ENCODE measurements at places on chromosomes 12 and 14.

- no peak for DNase-seq
Observed at GRCh38 chr12:11758510-11759493, 109.3 kb downstream of the ETV6 start.

GRCh38 chr12:3447318-3447717 is 43.7 kb upstream of the PRMT8 start:
- DNase-seq, result no peak

DNA sequence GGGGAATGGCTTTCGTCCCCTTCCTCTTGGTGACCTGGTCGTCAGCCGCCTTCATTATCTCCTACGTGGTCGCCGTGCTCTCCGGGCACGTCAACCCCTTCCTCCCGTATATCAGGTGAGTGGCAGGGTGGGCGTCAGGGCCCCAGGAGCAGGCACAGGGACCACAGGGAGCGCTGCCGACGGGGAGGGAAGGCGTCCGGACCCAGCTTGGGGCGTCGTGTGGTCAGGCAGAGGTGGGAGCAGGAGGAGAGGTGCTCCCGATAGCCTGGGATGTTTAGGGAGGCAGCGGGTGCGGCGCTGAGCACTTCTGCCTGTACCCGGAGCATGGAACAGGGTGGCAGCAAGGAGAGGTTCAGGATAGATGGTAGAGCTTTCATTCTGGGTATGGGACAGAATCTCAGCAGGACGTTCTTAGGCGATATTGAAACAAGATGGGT is 444 bp downstream of the DRAM1 start:
- DNase-seq, result no peak

- DNase-seq, result no peak
Observed at GRCh38 chr12:26406391-26406790, 211.0 kb downstream of the SSPN start.

- DNase-seq, result no peak
Observed at GRCh38 chr12:132154941-132155770, 10.9 kb downstream of the NOC4L start.

GRCh38 chr12:14695715-14696141 is 671 bp downstream of the GUCY2C start:
- no peak for DNase-seq

DNA sequence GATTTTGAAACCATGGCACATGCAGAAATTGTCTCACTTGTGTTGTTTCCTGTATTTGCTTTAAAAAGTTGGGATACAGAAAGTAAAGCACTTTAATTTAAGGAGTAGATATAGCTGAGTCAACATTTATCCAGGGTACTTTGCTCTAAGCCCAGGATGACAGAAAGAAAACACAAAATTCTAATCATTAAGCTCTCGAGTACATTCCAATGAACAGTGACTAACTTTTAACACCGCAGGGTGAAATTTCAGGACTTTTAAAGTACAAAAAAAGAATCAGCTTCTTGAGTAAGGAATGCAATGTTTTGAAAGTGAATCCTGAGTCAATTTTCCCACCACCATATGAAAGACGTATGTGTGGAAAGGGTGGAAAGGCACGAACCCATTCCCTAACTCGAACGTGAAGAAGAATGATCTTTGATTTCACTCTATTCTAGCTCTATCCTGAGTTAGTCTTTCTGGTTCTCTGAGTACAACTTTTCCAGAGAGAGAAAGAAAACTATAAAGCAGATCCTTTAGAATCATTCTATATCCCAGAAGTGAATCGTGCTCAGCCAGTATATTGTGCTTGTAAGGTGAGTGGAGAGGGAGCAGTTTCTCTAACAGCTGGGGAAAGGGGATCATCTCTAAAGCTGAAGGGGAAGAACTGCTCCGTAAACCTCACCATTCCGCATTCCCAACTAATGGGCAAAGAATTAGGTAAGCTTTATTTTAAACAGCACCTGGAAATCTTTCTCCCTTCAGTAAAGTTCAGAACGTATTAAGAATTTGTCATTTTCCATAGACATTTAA is 779.0 kb upstream of the FLRT2 start:
- DNase-seq, result no peak

DNA sequence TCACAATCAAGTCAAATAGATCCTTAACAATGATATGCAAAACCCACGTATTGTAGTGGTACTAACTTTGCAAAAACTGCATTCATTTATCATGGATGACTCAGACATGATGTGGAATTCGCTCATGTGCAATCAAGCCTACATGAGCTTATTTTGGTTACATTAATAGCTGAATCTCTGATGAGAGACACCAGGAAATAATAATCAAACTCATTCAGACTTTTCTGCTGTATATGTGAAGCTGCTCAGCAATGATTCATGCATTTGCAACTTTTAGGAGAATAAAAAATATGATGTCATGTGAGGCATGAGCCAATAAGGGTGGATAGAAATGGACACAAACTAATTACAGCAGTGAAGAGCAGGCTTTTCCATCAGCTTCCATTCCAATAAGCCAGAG is 1075.8 kb upstream of the TMEM132C start:
- DNase-seq, result no peak

DNA sequence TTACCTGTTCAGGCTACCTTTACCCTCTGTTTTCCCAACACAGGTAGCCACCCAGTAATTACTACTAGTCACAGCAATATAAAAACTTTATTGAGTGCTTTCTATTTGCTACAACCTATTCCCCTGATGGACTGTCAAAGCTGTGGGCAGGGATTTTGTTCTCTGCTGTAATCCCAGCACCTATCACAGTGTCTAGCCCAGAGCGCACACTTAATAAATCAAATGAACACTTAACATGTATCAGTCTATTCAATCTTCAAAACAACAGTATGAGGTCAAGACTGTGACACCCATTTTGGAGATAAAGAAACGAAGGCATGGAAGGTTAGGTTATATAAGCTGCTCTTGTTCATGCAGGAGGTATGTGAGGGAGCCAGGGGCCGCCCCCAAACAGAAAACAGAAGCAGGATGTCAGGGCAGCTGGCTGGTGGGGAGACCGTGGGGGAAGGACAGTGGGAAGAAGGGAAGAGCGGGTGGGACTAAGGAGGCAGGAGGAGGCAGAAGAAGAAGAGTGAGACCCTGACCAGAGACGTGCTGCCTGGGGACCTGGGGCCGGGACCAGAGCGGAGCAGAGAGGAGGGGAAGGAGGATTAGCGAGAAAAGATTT is 1.7 kb downstream of the TNFRSF1A start:
- DNase-seq, result no peak

All from NCI-H2081 (cell line).